ENCODE measurements at places on chromosomes 16 and 17.

- DNase-seq = no peak
Observed at GRCh38 chr16:49664221-49665215, 191.4 kb downstream of the ZNF423 start.

DNA sequence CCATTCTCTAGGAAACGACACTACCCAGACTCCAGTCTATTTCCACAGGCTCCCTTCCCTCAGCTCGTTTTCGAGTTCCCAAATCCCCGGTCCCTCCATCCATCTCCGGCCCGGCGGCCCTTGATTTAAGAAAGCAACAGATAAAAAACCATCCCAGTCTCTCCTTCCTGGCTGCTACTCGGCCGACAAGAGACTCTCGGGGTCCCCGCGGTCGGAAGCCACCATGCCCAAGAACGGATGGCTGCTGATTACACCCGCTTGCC, 182 bp downstream of the RPL26 start:
- DNase-seq = no peak

- DNase-seq = no peak
Observed at GRCh38 chr17:22374741-22375140, 682.4 kb downstream of the KCNJ18 start.

- DNase-seq = no peak
Observed at GRCh38 chr17:3923466-3924190, 7.4 kb upstream of the P2RX1 start.

- peak; percentile 84 for DNase-seq
Observed at GRCh38 chr17:77449908-77450741, 309.4 kb downstream of the SEC14L1 start.

GRCh38 chr17:51814521-51814920, 344.0 kb downstream of the CA10 start:
- DNase-seq = no peak

- DNase-seq = no peak
Observed at GRCh38 chr17:44268709-44269534, 987 bp upstream of the SLC4A1 start.

DNA sequence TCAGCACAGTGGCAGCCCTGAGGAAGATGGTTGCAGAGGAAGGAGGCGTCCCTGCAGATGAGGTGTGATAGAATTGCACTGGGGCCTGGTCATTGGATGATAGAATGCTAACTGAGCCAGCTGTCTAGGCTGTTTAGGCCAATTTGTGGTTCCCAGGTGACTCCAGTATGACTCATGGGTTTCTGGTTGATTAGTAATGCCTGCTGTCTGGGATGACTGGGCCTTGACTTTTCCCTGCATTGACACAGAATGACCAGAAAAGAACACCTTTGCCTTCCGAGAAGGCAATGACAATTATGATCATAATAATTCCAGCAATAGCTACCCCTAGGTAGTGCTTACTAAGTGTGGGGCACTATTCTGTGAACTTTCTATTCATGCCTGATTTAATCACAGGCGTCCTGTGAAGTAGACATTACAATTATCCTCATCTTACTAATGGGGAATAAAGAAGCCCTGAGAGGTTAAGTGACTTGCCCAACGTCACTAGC, 31.5 kb downstream of the USP43 start:
- peak; percentile 58 for DNase-seq

DNA sequence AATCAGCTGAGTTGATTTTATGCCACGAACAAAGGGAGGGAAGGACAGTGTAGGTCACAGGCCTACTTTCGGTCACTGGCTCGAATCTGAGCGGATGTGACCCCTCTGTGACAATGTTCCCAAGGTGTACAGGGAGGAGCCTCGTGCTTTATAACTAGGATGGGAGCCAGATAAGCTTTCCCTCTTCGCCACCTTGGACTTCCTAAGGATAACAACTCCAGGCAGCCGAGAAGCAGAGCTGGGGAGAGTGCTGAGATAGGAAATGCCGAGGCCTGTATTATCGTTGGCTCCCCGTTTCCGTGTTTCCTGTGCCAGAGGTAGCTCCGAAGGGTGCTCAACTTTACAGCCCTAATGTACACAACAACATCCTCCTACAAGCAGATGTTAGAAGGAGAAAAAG, 217.8 kb upstream of the IRX3 start:
- no peak for DNase-seq

GRCh38 chr17:29870836-29871465, 59.1 kb downstream of the SSH2 start:
- peak; percentile 5 for DNase-seq

GRCh38 chr16:46911038-46911437, 26.9 kb downstream of the GPT2 start:
- no peak for DNase-seq

DNA sequence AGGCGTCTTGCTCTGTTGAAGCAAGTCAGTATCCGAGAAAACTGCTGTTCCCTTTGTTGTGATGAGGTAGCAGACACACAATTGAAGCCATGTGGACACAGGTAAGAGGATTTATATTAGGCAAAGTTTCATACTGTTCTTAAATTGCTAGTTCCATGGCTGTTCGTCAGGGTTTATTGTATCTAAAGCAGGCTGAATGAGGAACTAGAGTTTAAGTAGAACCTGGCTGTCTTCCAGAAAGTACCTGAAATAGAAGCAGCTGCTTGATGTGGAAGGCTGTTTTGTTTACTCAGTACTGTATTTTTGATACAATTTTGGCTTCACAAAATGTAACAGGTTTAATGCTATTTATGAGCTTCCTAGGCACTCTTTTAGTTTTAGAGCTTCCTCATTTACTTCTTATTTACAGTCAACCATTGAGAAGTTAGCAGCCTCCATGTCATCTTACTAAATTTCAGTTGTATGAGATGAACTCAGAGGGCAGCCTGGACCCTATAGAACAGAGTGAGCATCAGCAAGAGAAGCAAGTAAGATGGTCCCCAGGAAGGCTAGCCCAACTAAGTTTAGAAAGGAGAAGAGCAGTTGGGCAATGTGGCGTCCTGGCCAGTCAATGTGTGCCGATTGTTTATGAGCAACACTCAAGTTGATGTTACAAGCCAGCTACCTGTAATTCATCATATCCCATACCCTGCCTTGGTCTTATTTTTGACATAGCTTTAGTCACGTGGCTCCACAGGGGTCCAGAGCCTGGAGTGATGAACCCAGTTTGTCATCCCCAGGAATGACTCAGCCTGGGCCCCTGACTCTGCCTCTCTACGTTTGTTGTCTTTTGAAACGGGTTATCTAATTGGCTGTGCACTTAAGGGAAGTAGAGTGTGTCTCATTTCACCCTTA, 9.7 kb upstream of the ARL2BP start:
- peak; percentile 93 for DNase-seq

GRCh38 chr16:90012991-90013745, 6.1 kb downstream of the DBNDD1 start:
- DNase-seq = no peak

GRCh38 chr17:9052921-9053320, 31.6 kb downstream of the NTN1 start:
- no peak for DNase-seq

- no peak for DNase-seq
Observed at GRCh38 chr16:87303431-87303930, 13.7 kb downstream of the C16orf95 start.

DNA sequence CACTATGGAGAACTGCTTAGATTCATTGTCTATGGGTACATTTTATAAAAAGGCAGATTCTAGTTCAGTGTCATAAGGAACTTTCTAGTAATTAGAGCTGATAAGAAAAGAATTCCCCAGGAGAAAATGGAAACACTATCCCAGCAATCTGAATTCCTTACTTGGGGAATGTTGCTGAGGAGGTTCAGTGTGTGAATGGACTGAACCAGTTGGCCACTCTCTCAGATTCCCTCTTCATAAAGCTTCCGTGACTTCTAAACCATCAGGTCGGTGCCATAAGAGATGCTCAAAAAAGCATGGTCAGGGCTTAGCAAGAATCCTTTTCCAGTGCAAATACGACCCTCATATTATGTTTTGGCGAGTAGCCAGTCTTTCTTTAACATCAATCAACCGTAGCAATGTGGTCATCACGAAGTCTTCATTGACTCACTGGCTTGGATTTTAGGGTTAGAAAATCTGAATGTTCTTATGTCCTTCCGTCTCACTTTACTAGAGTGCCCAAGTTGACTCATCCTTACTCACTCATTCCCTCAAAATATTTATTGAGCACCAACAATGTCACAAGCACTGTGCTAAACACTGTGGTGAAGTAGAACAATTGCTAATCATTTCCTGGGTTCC, 102.7 kb upstream of the HLF start:
- peak; percentile 88 for DNase-seq

DNA sequence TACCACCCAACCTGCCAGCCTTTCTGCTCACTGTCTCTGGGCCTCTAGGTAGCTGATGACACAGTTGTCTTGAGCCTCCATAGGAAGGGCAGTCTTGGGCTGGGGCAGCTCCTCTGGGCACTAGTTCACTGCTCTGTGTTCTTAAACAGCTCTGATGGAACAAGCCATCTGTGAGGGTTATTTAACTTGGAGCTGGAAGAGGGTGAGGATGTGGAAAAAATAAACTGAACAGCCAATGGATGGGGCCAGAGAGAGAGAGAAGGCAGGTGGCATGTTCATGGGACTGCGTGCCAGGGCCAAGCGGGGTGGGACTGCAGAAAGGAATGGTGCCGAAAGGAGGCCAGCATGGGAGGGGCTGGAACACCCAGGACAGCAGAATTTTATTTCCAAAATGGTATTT, 52.6 kb downstream of the HIC1 start:
- no peak for DNase-seq

GRCh38 chr17:62741290-62741689, 66.8 kb downstream of the MARCHF10 start:
- no peak for DNase-seq

GRCh38 chr17:79792984-79793923, 3.6 kb downstream of the CBX8 start:
- DNase-seq = peak; percentile 88

DNA sequence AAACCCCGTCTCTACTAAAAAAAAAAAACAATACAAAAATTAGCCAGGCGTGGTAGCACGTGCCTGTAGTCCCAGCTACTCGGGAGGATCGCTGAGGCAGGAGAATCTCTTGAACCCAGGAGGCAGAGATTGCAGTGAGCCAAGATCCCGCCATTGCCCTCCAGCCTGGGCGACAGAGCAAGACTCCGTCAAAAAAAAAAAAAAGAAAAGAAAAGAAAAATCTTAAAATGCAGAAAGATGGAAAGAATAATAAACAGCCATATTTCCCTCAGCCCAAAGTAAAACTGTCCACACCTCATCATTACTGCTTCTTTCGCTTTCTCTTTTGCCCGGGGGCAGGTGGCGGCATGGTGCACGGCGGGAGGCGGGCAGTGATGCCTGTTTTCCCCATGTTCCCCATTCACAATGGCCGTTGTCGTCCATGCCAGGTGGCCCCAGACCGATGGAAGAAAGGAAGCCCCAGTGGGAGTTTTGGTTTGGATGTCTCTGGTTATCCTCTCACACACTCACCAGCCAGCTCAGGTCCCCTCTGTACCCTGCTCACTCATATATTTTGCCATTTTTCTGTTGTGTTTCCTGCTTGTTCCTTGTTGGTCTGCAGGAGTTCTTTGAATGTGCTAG, 37.0 kb upstream of the PEMT start:
- DNase-seq = no peak

DNA sequence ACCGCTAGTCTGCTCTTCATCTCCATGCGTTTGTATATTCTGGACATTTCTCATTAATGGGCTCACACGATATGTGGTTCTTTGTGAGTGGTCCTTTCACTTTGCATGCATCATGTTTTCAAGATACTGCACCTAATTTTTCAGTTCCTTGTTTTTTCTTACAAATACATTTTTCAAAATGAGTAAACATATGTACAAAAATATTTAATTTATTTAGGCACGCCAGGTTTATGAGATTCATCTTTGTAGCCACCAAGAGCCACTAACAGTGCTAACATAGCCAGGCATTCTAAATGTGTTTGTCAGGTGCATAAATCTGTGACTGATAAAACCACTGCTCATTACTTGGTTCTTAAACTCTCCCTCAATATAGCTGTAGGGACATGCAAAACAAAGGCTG, 375.3 kb downstream of the WWOX start:
- no peak for DNase-seq

DNA sequence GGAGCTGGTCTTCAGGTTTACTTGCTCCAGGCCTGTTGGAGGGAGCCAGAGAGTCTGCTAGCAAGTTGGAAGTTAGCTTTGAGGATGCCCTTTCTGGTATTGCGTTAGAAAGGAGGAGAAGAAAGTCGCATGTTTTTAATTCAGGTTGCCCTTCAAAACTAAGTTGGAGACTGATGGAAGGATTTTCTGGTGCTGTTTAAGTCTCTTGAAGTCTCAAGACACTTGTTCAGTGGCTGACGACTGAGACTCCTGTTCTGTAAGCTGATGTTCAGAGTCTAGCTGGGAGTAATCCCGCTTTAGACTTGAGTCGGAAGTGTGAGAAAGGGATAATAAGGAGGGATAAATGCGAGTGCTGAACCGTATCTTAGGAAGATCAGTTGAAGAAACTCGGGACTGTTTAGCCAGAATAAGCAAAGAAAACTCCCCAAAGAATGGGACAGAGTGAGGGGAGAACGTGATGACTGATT, 740 bp downstream of the AATF start:
- DNase-seq = no peak

- DNase-seq = peak; percentile 81
Observed at GRCh38 chr16:65122724-65123395, 997 bp upstream of the CDH11 start.

- no peak for DNase-seq
Observed at GRCh38 chr17:78249818-78250806, 18.7 kb downstream of the TMEM235 start.

DNA sequence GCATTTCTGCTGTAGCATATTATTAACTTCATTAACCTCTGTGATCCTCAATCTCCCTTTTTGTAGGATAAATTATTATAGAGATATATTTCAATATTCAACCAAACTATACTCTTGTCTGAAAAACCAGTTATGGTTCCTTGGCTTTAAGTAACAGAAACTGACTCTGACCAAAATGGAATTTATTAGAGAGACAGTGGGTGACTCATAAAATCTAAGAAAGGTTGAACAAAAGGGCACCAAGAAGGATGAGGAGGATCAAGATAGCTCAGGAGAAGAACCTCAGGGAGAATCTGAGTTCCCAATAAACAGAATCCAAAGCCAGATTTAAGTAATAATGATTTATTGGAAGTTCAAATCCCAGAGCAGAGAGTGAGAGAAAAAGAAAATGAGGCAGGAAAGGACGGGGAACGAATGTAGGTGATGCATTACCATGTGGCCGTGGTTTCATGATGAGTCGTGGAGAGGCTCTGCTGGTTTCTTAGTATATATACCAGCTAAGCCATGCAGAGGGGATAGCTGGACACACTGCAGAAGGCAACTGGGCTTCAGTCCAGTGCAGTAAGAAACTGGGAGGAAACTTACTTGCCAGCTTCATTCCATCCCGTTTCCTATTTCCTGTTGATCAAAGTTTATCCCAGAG, 151.5 kb upstream of the GOT2 start:
- DNase-seq = peak; percentile 12

GRCh38 chr16:51024703-51025102, 126.4 kb downstream of the SALL1 start:
- DNase-seq = no peak

DNA sequence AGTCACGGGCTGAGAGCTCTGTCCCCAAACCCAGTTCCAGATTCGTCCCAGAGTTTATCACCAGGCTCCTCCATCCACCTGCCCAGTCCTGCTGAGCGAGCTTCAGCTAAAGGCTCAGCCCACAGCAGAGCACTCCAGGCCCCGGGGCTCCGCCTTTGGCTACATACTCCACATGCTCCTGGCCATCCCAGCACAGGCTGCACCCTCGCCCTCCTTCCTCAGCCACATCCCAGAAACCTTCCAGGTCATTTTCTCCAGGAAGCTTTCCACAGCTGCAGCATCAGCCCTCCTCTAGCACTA, 4.7 kb upstream of the CD2BP2 start:
- no peak for DNase-seq

Measured in fibroblast of skin of back (primary cell).